ENCODE measurements at places on chromosomes 1 and 21.

GRCh38 chr21:35738347-35738961 lies 321.9 kb downstream of the SETD4 start:
- DNase-seq: peak; percentile 52

GRCh38 chr1:14552246-14552965 lies 46.1 kb upstream of the KAZN start:
- DNase-seq: no peak

- peak; percentile 14 for DNase-seq
Measured at GRCh38 chr1:151255381-151255780, 847 bp downstream of the PSMD4 start.

GRCh38 chr1:228013131-228013934 lies 6.5 kb downstream of the WNT3A start:
- DNase-seq: no peak

DNA sequence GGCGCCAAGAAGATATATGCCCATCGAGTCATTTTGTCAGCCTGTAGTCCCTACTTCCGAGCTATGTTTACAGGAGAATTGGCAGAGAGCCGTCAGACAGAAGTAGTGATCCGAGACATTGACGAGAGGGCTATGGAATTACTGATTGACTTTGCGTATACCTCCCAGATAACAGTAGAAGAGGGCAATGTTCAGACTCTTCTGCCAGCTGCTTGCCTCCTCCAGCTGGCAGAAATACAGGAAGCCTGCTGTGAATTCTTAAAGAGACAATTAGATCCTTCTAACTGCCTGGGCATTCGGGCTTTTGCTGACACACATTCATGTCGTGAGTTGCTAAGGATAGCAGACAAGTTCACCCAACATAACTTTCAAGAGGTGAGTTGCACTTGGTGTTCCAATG lies 19.1 kb downstream of the KLHL20 start:
- no peak for DNase-seq

DNA sequence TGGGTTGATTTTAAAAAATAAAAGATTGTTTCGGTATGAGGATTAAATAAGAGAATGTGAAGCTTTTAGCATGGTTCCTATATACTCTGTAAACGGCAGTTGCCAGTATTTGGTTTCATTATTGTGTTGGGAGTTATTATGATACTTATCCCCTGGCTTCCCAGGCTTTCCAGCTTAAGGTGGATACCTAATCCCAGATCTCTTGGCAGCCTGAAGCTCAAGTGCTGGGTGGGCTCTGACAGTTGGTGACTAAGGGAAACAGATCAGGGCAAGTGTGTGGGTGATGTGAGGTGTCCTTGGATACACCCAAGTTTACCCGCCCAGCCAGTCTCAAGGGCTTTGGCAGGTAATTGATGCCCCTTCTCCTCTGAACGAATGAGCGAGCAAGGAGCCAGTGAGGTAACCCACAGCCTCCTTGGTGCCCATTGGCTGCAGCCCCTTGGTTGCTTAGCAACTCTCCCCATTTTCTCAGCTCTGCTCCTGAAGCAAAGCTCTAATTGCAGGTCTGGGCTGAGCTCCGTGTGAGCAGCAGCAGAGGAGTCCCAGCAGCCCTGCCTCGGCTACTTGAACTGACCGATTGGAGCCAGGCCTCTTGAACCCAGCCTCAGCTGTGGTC lies 6.1 kb downstream of the IPO13 start:
- DNase-seq: no peak

DNA sequence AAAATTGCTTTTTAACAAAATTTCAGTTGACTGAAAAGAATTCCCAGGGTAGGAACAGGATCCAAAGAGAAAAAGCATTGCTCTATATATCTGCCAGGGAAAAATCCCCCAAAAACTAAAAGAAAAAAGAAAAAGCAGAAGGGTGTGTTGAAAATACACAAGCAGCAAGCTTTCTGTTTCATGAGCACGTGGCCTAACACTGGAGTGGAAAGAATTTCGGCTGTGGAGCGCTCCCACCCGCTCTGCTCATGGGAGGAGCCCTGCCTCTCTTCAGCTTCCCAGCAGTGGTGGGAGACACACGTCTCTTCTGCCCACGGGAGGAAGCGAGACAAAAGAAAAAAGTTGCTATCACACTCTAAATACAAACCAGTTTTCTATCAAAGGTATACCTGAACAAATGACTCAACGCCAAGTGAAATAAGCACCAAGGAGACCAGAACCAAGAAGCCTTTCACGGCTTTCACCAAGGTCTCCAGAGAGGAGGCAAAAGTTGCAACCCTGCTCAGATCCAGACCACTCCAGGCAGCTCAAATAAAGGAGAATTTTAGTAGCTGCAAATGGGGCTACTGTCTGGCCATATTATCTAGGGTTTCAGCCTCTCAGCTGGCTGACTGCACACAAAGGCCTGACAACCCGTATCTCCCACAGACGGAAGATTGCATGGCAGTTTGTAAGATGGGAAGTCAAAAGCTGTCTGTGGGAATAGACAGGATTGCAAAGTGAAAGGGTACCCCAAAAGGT lies 29.5 kb upstream of the ZNF496 start:
- peak; percentile 37 for DNase-seq

DNA sequence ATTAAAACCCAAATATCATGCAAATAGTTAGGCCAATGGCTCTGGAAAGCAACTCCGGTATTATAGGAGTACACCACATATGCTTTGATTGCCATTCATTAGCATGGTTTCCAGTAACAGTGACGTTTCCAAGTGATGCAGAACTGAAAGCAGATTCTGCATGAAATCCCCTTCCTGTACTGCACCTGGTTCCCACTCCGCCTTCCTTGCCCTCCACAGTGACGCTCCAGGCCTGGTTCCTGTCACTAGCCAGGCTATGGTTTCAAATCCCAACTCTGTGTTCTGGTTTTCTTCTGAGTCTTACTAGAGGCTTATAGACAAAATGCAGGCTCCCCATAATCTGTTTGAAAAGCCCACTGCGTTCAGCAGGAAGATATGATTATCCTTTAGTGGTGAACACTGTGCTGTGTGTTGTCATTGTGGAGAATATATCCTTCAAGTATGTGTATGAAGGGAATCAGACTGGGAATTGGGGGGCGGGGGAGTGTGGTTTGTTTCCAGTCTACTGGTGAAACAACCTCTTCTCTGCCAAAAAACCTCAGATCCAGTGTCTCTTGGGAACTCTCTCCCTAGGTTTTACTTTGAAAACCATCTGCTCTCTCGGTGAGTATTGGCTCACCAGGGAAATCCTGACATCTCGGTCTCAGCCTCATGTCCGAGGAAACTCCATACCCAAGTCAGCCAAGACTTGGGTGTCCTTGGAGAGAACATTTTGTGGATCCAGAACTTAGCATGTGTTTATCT lies 78.7 kb downstream of the TYW3 start:
- no peak for DNase-seq

DNA sequence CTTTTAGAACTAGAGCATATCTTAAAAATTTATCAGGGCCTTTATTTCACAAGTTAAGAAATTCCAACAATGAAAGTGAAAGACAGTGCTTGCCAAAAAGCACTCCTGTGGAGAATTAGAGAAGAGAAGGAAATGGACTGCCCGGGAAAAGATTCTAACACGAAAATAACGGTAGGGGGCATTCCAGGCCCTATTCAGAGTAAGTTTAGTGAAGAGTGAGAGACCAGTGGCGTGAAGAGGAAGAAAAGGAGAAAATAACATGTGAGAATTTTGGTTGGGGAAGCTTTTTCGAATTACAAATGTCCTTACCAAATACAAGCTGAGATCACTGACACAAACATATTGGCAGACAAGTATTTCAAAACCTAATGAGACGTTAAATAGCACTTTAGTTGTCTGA lies 38.4 kb upstream of the RBM34 start:
- peak; percentile 52 for DNase-seq

- no peak for DNase-seq
Measured at GRCh38 chr1:44964396-44964795, 22.0 kb downstream of the EIF2B3 start.

DNA sequence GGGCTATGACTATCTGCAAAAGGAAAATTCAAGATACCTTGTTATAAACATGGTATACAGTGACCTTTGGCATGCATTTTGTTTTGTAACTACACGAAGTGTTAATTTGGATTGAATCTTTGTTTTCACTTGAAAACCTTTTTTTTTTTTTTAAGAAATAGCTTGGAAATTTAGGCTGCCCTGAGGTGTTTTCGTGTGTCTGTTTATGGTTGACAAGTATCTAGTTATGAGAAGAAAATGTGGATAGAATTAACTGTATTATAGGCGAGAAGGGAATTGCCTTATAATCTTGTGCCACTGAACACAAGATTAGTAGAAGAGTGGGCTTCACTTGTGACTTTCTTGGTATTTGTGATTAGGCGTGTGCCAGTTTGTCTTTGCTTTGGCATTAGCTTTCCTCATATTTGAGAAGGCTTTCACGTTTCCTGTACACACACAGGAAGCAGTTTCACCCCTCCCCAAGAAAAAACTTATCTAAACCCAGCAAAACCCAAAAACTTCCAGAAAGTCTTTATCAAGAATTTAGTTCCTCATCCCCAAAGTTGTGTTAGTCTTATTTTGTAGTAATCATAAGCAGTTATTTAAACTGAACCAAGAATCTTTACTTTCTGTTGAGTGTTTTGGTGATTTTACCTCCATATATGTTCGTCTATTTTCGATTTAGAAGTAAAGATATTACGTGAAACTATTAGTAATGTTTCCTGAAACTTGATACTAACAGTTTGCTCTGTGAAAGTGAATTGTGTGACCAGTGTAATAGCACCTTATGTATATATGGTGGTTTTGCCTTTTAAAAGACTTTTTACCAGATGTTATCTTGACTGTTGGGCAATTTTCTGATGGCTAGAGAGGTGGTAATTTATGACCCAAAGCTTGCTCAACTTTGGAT lies 3.8 kb downstream of the DYRK1A start:
- DNase-seq: peak; percentile 67

- DNase-seq: no peak
Measured at GRCh38 chr1:24944318-24944717, 14.2 kb upstream of the RUNX3 start.

DNA sequence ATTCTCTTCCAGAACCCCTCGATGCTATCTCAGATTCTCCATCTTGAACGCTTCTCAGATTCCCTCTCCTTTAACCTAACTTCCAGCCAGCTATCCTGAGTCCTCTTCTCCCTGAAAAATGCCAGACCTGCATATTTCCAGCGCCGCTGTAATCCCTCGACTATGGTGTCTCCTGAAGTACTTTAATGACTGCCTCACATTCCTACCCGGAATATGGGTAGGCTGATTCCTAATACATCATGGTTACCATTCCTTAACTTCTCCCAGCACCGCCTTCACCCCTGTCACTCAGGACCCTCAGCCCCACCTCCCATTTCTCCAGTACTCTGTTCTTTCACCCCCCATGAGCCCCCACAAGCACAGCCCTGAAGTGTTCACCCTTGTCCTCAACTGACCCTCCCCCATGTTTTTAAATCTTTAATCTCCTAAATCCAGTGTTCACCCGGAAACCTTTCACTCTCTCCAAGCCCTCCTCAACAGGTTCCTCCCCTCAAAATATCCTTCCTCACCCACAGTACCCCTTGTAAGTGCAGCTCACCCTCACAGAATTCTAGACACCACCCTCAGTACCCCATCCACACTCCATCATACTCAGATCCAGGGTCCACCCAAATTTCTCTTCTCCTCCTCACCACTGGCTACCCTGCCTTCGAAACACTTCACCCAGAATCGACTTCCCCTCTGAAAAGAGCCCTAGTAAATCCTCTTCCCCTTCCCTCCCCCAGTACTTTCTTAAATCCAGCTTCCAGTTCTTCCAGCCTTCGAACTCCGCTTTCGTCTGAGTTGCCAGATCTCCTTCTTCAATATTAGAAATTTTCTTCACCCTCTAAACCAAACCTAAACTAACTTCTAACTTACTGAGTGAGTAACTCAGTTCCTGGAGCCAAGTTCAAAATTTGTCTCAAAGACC lies 922 bp downstream of the CPT2 start:
- DNase-seq: peak; percentile 62

DNA sequence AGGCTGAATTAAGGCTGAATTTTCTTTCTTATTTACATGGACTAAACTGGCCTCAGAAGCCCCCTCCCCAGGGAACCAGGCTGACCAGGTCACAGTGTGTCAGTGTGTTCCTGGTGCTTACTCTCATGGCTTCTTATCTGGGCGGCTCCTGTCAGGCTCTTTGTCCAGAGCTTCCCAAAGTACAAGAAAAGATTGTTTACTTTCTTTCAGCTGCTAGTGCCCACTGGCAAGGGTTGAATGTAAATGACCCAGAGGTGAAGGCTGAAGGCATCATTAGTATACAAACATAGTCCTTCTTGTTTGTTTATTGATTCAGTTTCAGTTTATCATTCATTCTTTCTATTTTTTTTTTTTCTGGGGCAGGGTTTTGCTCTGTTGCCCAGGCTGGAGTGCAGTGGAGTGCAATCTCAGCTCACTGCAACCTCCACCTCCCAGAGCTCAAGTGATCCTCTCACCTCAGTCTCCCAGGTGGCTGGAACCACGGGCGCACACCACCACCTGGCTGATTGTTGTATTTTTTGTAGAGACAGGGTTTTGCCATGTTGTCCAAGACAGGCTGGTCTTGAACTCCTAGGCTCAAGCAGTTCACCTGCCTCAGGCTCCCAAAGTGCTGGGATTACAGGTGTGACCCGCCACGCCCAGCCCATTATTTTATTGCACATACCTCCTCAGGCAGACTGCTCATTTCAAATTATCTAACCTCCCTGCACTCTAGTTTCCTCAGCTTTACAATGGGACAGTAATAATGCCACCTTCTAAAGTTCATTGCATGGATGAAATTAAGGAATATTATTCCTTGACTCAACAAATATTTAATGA lies 9.8 kb upstream of the KDM4A start:
- DNase-seq: no peak

GRCh38 chr1:200729863-200730262 lies 8.8 kb upstream of the CAMSAP2 start:
- no peak for DNase-seq

GRCh38 chr1:151968058-151968457 lies 25.6 kb downstream of the S100A10 start:
- DNase-seq: peak; percentile 62

- DNase-seq: no peak
Measured at GRCh38 chr1:3114846-3115245, 45.8 kb downstream of the PRDM16 start.

- no peak for DNase-seq
Measured at GRCh38 chr1:67299296-67299695, 8.4 kb upstream of the IL12RB2 start.

GRCh38 chr1:175313672-175314225 lies 121.2 kb upstream of the KIAA0040 start:
- no peak for DNase-seq

- no peak for DNase-seq
Measured at GRCh38 chr1:6338695-6339094, 54.9 kb downstream of the ACOT7 start.

DNA sequence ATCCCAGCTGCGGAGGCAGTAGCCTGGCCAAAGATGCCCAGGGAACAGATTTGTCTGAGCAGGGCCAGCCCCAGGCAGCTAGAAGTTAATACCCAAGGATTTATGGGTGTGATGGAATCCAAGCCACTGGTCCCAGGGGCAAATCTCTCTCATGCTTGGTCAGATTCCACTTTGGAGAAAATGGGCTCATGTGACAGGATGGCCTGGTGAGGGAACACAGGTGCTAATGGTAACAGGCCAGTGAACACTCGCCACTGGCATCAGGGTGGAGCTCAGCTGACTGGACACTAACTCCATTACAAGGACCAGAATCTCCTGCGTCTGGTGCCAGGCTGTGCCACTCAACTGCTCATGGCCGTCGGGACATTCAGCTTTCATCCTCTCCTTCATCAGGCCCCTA lies 12.0 kb downstream of the MDM4 start:
- DNase-seq: no peak

GRCh38 chr21:45590246-45590725 lies 48.0 kb upstream of the SLC19A1 start:
- DNase-seq: peak; percentile 18

GRCh38 chr1:95226781-95227660 lies 7.0 kb upstream of the RWDD3 start:
- DNase-seq: no peak

- DNase-seq: peak; percentile 67
Measured at GRCh38 chr1:40868051-40868723, 6.0 kb upstream of the CITED4 start.
